ENCODE measurements at places on chromosomes 4 and X.

DNA sequence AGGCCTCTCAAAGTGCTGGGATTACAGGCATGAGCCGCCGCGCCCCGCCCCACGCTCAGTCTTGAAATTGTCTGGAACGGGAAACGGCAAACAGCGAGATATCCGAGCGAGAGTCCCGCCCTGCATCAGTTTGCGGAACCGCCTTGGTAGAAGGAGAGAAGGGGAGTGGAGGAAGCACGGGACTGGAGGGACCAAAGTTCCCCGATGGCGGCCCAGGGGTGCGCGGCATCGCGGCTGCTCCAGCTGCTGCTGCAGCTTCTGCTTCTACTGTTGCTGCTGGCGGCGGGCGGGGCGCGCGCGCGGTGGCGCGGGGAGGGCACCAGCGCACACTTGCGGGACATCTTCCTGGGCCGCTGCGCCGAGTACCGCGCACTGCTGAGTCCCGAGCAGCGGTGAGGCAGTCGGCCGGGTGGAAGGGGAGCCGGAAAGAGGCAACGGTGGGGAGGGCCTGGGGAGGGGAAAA lies at the start of gene BST1:
BST1 (plus strand) TSS at position 125 of the 463 bp plus-strand sequence; CDS start at position 205, 80 bp downstream.
- peak; percentile 30 for DNase-seq

DNA sequence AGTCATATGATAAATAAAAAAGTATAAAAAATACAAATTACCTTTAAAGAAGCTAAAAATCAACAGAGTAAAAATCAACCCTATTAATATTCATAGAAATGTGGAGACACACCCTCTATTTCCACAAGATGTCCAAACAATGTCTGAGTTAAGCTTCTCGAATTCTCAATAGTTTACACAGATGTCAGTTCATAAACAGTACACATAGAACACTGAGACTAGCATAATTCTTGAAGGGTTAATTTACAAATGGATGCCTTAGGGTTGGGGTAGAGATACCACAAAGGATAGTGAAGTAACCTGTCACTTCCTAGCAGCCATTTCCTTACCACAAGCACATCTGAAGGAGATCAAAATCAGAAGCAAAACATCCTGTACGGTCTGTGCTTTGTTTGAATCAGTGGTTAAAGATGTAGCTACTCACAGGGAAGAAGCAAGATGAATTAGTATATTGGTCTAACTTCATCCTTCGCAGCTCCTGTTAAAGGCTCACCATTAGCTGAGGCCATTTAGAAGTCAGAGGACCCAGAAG lies 2393.9 kb downstream of the ARAP2 start:
- no peak for DNase-seq

DNA sequence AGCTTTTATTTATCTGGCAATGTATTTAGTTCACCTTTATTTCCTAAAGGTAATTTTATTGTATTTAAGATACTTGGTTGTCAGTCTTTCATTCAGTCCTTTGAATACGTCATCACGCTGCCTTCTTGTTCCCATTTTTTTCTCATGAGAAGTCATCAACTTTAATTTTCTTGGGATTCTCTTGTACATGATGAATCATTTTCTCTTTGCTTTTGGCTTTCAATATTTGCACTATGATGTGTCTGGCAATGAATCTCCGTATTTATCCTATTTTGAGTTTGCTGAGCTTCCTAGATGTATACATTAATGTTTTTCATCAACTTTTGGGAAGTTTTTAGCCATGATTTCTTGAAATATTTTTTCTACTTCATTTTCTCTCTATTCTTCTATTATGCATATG lies 28.4 kb downstream of the CLDN2 start:
- DNase-seq: no peak

- DNase-seq: no peak
These were observed 97.1 kb downstream of the ENOX2 start for GRCh38 chrX:130805903-130806302.

Data from activated CD4-positive, alpha-beta T cell treated with anti-CD3 and anti-CD28 coated beads for 4 hours (primary cell).